ENCODE measurements at places on chromosomes 4 and X.

GRCh38 chr4:68489338-68489737, 42.1 kb downstream of the TMPRSS11E start:
- no peak for DNase-seq

- DNase-seq: no peak
These were observed 11.2 kb downstream of the HNRNPD start for GRCh38 chr4:82362565-82362964.

DNA sequence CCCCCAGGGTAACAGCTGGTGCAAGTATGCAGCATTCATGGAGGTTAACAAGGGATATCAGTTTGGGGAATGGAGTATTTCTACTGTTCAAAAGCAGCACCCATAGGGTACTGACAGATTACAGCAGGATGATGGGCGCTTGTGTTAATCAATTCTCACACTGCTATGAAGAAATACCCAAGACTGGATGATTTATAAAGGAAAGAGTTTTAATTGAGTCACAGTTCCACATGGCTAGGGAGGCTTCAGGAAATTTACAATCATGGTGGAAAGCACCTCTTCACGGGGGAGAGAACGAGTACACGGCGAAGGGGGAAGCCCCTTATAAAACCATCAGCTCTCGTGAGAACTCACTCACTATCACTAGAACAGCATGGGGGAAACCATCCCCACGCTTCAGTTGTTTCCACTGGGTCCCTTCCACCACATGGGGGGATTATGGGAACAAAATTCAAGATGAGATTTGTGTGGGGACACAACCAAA, 64.1 kb downstream of the TNIP2 start:
- no peak for DNase-seq

GRCh38 chr4:140893939-140894338, 137.8 kb upstream of the TBC1D9 start:
- DNase-seq: no peak

- DNase-seq: no peak
These were observed 77.1 kb upstream of the TBC1D9 start for GRCh38 chr4:140833280-140833679.

- no peak for DNase-seq
These were observed 504.1 kb upstream of the NR3C2 start for GRCh38 chr4:148946271-148946670.

- no peak for DNase-seq
These were observed 102.9 kb downstream of the TSPAN7 start for GRCh38 chrX:38664285-38664684.

GRCh38 chrX:149004936-149005335, 500.2 kb downstream of the IDS start:
- no peak for DNase-seq

GRCh38 chr4:106201373-106201772, 114.6 kb downstream of the TBCK start:
- no peak for DNase-seq

DNA sequence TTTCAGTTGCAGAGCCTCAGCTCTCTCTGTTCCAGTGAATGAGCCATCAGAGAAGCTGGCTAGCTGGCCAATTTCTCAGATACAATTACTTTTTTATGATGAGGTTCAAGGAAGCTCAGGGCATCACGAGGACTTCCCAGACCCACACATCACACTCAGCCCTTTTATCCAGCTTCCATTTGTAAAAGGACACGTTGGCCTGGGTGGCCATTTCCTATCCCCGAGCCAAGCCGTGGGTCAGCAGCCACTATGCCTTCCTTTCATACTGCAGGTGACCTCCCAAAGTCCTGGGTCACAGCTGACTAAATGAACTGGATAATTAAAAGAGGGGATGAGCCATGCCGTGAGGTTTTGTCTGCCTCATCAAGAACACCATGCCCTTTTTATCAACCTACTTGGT, 236.9 kb upstream of the PPARGC1A start:
- DNase-seq: no peak

DNA sequence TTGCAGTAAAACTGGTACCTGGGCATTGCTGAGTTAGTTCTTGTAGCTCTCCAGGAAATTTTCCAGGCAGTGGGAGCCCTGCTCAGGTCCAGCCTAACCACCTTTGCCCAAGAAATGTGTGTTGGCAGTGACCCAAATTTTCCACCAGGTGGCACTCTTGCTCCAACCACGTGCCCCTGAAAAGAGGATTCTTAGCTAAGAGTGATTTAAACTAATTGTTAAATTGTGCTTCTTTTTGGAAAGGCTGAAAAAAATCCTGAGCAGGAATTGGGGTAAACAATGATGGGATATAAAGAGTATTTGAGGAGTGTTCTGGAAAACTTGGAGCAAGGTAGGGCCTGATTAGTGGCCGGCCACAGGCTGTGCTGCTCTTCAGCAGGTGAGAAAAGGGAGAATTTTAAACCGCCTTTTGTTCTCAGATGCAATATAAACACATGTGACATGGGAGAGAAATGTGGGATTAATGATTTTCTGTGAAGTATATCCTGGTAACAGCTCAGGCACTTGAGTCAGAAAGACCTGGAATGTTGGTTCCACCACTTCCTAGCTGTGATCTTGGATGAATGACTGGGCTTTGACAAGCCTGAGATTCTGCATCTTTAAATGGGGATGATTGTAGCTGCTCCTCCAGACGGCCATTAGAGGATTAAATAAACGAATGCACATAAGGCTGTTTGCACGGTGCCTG, 219.6 kb downstream of the PTTG2 start:
- DNase-seq: peak; percentile 59

GRCh38 chr4:45241976-45242375, 515.6 kb upstream of the GNPDA2 start:
- DNase-seq: no peak

GRCh38 chr4:38082424-38083385, 122.5 kb downstream of the PTTG2 start:
- DNase-seq: no peak

- no peak for DNase-seq
These were observed 7.0 kb downstream of the RS1 start for GRCh38 chrX:18664947-18665346.

GRCh38 chrX:106894392-106894909, 8.7 kb downstream of the RIPPLY1 start:
- DNase-seq: peak; percentile 11

- DNase-seq: peak; percentile 22
These were observed 123.1 kb downstream of the BTC start for GRCh38 chr4:74671080-74671698.

DNA sequence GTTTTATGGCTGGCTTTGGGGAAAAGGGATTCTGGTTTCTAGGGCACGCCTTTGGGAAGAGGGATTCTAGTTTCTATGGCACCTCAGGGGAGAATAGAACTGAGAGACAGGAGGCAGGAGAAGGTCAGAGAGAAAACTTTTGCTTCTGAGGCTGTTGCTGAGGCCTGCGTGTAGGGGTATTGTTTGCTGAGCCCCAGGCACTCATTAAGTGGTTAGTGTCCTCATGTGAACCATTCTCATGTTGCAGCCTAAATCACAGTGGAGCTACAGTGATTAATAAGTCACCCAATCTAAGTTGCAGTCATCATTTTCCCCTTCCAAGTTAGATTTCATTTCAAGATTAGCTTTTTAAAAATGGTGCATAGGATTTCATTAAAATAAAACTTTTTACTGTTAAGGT, 29.0 kb downstream of the VCX3A start:
- DNase-seq: no peak

DNA sequence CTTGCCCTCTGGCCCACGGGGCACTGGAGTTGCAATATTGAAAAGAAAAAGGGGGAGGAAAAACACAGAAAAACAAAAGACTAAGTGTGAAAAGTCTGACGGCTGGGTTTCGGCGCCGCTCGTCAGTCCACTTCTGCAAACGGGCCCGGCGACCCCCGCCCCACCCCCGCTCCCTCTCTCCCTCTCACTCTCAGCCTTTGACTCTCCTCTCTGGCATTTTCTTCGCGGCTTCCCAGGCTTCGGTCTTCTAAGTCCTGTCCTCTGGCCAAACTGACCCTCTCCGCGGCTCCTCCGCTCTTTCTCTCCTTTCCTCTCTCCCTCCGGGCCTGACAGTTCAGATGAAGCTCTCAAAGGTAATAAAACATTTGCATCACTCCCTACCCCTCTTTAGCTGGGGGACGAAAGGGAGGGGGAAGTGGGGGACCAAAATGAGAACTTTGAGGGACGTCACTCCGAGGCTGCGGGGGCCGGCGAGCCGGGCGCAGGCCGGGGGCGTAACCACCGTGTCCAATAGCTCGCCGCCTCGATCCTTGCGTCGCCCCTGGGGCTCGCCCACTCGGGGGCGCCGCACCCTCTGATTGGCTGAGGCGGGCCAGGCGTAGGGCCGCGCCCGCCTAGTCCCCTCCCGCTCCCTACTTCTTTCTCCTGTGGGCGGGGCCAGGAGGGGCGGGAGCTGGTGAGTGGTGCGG, at the start of gene NKX6-1:
TSS of gene NKX6-1 (minus strand) at position 358 of the 689 bp plus-strand sequence. CDS start 1,064 bp downstream, outside the sequence.
- DNase-seq: no peak

DNA sequence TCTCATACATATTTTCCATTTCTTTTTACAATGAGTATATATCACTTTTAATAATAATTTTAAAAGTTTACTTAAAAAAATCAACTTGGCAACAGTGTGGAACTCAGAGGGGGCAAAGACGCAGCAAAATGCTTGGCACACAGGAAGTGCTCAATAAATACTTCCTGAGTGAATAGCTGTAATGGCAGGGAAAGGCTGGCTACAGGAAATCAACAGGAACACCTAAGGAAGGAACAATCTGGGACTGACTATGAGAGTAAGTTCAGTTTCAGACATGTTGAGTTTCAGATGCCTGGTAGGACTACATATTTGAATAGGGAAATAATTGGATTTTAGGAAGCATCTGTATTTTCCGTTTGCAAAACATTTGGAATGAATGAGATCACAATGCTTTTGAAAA, 137.6 kb downstream of the SCLT1 start:
- DNase-seq: no peak

- DNase-seq: no peak
These were observed 54.2 kb upstream of the SPANXN3 start for GRCh38 chrX:143571521-143571920.

- no peak for DNase-seq
These were observed 29.1 kb downstream of the JADE3 start for GRCh38 chrX:46941341-46941740.

GRCh38 chr4:138927072-138927471, 88.5 kb upstream of the NOCT start:
- DNase-seq: no peak

DNA sequence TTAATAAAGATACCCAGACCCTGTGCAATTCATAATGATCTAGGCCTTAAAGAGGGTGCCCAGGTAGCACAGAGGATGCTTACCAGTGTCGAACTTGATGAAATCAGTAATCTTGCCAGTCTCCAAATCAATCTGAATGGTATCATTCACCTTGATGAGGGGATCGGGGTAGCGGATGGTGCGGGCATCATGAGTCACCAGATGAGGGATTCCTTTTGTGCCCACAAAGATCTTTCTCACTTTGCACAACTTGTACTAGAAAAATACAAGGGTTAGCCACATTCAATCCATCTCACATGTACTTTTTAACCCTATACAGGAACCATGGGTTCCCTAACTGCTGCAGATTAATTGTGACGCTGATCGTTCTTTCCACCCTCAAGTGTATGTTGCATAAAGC, 3.3 kb downstream of the RPS4X start:
- DNase-seq: no peak

- DNase-seq: no peak
These were observed 98.0 kb downstream of the AWAT2 start for GRCh38 chrX:69951753-69952152.

- DNase-seq: no peak
These were observed 7.4 kb downstream of the CTBP1 start for GRCh38 chr4:1241466-1241935.

DNA sequence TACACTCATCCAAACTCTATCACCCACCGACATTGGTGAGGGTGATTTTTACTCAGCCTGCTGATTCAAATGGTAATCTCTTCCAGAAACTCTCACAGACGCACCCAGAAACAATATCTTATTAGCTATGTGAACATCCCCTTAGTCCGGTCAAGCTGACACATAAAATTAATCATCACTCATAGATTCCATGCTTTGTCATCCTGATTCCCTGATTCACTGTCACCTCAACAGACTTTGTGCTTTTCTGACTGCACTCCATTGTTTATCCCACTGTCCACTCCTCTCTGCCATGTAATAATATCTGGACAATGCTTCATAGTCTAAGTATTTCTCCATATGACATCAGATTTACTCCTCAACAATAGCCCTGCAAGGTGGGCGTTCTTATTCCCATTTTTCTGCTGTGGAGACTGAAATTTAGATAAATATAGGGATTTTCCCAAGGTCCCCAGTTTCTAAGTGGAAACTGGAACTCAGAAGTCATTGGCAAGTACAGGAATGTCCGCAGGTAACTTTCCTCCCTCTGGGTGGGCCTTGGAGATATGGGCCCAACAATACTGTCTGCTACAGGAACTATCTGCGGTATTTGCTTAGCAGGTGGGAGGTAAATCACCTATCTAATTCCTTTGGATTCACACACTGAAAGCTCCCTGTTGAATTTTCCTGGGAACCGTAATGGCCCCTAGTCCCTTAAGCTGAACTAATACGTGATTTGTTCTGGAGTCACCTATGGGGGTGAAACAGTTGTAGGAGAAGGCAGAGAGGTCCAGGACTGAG, 228.6 kb upstream of the BCOR start:
- no peak for DNase-seq

GRCh38 chr4:69775321-69775867, 15.0 kb upstream of the SULT1B1 start:
- no peak for DNase-seq

DNA sequence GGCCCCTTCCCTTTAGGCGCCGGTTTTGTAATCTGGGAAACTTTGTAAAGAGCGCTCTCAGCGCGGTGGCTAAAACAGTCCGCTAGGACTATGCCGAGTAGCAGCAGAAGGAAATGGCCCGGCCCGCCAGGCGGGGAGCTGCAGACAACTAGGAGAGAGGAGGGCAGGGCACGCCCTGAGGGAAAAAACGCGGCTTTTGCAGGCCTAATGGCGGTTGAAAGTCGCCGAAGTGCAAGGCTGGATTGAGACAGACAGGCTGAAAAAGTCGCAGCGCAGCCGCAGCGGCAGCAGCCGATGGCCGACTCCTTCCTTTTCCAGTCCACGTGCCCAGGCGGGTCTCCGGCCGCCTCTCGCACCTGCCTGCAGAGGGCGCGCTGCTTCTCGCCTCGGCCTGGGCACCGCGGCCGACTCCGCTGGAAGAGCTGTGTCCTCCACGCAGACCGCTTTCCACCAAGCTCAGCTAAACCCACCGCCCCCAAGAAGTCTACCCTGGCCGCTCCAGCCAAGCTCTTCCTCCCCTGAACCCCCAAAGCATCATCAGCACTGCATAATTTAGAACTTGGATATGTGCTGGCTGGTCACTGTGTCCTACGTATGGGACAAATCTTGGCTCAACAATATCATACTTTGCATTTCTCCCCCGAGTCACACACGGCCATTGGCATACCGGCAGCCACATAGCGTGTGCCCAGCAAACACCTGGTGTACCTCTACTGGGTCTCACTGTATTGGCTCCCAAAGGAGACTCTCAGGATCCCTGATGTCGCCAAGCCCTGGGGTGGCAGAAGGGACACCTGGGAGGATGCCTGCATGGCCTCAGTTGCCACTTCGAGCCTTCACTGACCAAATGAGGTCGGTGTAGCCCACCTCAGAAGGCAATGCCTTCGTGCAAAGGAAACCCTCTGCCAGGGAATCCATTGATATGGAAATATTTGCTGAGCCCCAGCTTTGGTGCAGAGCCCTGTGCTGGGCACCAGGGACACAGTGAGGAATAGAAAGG, 14.5 kb downstream of the SLC25A5 start:
- DNase-seq: peak; percentile 47

Data from stimulated activated CD4-positive, alpha-beta T cell treated with anti-CD3 and anti-CD28 coated beads, TNF-alpha, amount 100 ng/mL, for 48 hours (primary cell).